ENCODE measurements at places on chromosomes 6 and 20.

DNA sequence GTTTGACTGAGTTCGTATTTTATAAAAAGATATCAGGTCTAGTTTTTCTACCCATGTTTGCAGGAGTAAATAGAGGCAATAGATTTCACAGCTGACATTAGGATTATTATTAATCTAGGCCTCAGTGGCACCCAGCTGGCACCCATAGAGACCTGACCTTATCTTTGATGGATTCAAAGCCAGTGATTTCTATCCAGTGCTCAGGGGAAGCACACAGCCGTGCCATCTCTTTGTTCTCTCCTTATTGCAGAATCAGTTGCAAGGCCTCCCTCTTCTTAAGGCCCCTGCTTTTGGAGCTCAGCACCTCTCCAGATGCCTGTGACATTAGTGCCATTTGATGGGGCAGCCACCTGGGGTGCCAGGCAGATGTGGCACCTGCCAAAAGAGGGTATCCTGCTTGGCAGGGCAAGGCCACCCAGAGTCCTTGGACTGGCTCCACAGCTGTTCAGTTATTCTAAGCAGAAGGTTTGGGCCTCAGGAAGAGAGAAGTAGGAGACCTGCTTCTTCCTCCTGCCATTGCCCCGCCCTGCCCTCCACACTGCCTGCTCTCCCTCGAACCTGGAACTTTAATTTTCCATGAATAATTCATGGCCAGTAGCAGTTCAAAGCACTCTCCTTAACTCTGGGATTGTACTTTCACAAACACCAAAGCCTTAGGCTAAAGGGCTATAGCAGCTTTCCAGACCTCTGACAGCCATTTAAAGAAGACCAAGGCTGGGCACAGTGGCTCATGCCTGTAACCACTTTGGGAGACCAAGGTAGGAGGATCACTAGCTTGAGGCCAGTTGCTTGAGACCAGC lies 206.3 kb downstream of the ZDHHC14 start:
- no peak for DNase-seq

- no peak for DNase-seq
These were observed 25.2 kb upstream of the ASCC3 start for GRCh38 chr6:100906325-100906724.

GRCh38 chr6:11552442-11552841 lies 14.9 kb downstream of the TMEM170B start:
- DNase-seq, result no peak

- DNase-seq, result no peak
These were observed 271.3 kb downstream of the KHDC1L start for GRCh38 chr6:72953971-72954381.

DNA sequence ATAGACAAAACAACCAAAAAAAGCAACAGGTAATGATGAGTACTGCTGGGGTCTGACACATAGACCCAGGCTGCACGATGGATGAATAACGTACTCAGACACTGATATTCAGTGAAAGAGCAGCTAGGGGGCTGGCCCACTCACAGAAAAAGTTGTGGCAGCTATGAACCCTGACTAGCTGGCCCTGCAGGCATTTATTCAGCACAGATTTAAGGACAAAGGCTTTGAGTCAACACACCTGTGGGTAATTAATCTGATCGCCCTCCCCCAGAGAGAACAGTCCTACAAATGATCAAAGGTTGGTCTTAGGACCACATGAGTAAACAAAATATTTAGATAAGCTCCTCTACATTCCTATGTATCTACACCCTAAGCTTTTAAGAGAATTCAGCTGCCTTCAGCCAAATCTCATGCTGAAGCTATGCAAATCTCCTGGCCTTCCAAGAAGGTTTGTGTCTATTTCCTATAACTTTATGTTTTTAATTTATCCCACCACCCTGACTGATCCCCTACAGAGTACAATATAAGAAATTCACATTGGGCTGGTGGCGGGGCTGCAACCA lies 81.7 kb upstream of the NXT1 start:
- no peak for DNase-seq

- no peak for DNase-seq
These were observed 55.2 kb upstream of the TBC1D7 start for GRCh38 chr6:13383328-13384163.

GRCh38 chr20:33753763-33754162 lies 22.0 kb downstream of the ZNF341 start:
- DNase-seq, result no peak

- no peak for DNase-seq
These were observed 97.6 kb upstream of the DEFB112 start for GRCh38 chr6:50147371-50147770.

DNA sequence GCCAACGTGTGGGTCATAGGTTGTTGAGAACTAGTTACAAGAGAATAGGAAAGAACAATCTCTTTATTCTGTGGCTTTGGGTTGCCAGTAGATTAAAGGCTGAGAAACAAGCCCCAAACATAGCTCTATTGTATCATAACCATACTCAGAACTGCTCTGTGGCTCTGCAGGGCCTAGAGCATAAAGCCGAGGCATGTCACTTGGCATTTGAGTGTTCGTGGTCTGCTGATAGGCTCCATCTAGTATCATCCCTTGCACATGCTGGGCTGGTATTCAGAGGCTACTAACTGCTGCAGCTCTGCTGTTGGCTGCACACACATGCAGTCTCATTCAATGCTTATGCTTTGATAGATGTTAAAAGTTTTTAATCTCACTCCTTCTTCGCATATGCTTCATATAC lies 157.9 kb downstream of the OGFRL1 start:
- DNase-seq, result no peak

DNA sequence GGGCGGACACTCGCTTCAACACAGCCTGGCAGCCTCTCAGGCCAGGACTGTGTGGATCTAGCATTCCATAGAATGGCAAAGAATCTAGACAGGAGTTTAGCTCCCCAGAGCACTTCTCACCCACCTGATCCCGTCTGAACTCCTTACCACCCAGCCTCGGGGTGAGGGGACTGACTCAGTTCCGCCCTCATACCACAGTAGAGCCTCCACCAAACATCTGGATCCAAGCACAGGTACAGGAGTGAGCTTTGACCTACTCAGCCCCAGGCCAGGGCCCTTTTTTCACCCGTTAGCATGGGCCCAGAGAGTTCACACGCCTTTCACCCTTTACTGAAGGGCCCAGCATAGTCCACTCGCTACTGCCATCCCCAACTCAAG lies 715 bp downstream of the PSMF1 start:
- DNase-seq, result no peak

GRCh38 chr6:1931817-1932216 lies 313.6 kb downstream of the GMDS start:
- no peak for DNase-seq

- no peak for DNase-seq
These were observed 49.0 kb downstream of the MDGA1 start for GRCh38 chr6:37648465-37649330.

DNA sequence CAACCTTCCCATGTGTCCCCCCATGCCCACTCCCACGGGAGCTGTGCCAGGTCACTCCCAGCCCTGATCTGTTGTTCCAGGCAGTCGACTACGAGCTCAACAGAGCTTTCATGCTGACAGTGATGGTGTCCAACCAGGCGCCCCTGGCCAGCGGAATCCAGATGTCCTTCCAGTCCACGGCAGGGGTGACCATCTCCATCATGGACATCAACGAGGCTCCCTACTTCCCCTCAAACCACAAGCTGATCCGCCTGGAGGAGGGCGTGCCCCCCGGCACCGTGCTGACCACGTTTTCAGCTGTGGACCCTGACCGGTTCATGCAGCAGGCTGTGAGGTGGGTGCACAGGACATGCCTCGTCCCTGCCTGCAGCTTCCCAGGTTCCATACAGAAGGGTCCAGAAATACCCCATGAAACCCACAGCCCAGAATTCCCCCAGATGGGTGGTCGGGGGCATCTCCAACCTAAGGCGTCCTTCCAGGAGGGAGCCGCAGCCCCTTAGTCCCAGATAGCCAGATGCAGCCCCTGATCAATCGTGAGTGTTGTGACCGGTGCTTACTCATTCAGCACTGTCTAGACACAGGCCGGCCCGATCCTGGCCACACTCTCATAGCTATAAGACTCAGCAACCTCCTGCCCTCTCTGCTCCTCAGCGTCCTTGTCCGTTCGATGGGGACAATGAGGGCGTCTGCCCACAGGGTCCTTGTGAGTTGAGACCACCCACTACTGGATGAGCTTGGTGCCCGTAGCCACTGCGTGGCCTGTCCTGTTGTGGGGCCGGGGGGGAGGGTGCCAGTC lies 142.1 kb downstream of the TAF4 start:
- no peak for DNase-seq

GRCh38 chr6:13559968-13560650 lies 14.3 kb upstream of the SIRT5 start:
- no peak for DNase-seq

- DNase-seq, result peak; percentile 43
These were observed 1.4 kb downstream of the NCOA6 start for GRCh38 chr20:34824026-34824425.

GRCh38 chr20:9262653-9263194 lies 193.8 kb downstream of the PLCB4 start:
- no peak for DNase-seq

GRCh38 chr6:85493389-85493788 lies 43.5 kb downstream of the NT5E start:
- DNase-seq, result no peak

GRCh38 chr20:47941869-47942268 lies 156.6 kb upstream of the SULF2 start:
- DNase-seq, result no peak

DNA sequence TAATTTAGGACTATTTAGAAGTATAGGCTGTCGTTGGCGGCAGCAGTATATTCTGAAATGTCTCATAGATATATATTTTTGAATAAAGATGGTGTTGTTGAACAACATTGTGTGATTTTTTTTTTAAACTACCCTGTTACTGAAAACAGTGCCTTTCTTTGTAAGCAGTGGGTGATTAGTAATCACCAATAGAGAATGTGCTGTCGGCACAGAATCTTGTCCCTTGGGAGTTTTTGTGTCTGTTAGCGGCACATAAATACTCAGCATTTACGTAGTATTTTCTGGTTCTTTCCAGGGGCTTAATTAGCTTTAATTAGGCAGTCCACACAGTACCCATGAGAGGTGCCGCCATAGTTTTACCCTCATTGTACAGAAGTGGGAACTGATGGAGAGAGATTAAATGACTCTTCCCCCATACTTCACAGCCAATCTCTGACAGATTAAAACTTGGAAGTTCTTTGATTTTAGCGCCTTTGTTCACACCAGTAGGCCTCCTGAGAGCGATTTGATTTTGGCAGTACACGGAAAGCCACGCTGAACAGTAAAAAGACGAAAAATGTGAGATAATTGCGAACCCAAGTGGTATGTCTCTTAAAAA lies 58.8 kb downstream of the RPRD1B start:
- DNase-seq, result no peak

DNA sequence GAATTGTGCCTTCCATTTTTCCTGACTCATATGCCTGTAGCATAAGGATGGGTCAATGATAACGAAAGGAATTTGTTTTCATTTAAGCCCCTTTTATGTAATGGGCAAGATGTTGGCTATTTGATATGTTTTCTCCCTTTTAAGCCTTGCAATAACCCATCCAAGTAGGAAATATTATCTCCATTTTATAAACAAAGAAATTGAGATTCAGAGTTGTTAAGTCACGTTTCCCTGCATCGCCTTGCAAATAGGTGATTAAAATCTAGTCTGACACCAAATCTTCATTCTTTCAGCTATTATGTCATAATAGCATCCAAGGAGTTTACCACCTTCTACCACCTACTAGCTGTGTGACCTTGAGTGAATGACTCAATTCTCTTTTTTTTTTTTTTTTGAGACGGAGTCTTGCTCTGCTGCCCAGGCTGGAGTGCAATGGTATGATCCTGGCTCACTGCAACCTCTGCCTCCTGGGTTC lies 7.0 kb downstream of the HNF4A start:
- DNase-seq, result no peak

DNA sequence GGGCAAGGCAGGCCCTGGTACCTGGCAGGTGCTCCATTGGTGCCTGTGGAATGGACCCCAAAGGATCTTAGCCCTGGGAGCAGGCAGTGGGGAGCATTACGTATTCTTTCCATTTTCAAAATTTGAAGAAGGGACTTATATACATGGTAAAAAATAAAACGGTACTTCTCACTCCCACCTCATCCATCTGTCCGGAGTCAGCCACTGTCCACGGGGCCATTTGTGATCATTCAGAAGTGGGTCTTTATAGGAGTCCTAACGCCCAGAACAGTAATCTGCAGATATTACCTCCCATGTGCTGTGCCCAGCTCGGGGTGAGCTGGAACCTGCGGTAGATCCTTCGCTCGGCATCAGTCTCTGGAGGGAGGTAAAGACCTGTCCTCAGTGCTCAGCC lies 110.4 kb downstream of the SYCP2 start:
- DNase-seq, result no peak

DNA sequence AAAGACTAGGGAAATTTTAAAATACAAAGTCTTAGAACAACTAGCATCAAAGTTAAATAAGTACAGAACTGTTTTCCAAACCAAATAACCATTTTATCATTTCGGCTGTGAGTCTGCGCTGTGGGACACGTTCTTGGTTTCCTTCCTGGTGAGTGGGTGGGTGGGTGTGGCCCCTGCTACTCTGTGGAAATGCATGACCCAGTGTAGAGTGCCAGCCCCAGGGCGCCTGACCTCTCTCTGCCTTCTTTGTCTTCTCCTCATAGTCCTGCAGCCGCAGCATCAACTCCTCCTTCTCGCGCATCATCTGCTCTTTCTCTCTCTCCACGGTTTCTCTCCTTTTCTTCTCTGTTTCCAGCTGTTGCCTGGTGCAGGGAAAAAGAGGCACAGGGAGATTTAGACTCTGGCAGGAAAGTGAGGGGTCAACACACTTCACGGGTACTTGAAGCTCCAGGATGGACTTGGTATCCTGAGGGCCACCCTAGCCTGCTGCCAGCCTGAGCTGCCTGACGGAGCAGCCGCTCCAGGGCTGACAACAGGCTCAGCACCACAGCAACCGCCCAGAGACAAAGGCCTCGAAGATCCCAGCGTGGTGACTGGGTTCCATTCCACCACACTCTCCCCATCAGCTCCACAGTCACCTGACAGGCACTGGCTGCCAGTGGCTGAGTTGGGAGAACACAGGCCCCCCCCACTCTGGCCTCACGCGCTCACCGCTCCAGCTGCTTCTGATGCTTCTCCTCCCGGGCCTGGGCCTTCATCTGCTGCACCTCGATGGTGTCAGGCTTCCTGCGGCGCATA lies 48.4 kb downstream of the EZR start:
- DNase-seq, result no peak

- no peak for DNase-seq
These were observed 13.1 kb downstream of the RNF8 start for GRCh38 chr6:37366910-37367309.

GRCh38 chr20:20102163-20102562 lies 49.8 kb downstream of the CFAP61 start:
- no peak for DNase-seq
